NCI-H1048 (cell line): ENCODE measurements at places on chromosomes 5 and 9.

DNA sequence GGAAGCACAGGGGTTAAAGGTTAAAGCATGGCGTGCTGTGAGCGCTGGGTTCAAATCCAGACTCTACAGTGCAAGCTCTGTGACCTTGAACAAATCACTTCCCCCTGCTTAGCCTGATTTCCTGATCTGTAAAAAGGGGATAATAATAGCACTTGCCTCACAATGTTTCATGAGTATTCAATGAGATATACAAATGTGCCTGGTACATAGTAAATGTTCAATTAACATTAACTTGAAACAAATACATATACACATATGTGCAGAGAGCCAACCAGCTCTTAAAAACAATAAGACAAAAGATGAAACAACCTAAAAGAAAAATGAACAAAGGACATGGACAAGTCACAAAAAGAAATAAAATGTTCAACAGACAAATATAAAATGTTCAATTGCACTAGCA is 4.0 kb downstream of the CIZ1 start:
- no peak for DNase-seq

DNA sequence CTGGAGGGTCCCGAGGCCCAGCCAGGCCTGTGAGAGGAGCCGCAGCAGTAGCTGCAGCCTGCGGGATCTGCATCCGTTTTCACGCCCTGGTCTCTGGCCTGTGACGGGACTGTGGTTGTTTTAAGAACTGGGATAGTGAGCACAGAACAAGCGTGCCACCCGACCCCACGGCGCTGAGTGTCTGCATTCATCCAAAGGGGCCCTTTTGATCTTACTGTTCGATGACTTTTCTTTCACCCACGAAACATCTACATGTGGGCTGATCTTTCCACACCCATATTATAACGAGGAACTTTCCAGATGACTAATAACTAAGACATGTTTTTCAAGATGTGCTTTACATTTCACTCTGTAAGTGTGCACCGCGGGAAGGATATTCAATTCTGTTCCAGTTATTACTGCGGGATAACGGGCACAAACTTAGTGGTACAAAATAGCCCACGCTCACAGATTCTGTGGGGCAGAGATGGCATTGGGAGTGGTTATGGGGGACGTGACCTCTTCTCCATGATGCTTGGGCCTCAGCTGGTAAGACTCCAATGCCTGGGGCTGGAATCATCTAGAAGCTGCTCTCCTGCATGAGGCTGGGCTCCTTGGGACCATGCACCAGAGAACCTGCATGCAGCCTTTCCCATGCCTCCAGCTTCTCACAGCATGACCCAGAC is 165.0 kb downstream of the SYK start:
- DNase-seq, result no peak

DNA sequence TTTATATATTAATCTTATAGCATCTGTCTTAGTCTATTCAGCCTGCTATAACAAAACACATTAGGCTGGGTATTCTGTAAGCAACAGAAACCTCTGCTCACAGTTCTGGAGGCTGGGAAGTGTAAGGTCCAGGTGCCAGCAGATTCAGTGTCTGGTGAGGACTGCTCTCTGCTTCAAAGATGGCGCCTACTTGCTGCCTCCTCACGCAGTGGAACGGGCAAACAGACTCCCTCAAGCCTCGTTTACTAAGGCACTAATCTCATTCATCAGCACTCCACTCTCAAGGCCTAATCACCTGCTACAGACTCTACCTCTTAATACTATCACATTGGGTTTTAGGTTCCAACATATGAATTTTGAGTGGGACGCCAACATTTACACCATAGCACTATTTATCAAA is 5.2 kb upstream of the TBC1D2 start:
- DNase-seq, result no peak

- DNase-seq, result no peak
Observed at GRCh38 chr9:96769989-96770388, 7.9 kb downstream of the ZNF510 start.

GRCh38 chr5:139605887-139606286 is 42.3 kb upstream of the CXXC5 start:
- DNase-seq, result no peak

GRCh38 chr5:161023551-161023950 is 171.5 kb upstream of the ATP10B start:
- DNase-seq, result no peak

DNA sequence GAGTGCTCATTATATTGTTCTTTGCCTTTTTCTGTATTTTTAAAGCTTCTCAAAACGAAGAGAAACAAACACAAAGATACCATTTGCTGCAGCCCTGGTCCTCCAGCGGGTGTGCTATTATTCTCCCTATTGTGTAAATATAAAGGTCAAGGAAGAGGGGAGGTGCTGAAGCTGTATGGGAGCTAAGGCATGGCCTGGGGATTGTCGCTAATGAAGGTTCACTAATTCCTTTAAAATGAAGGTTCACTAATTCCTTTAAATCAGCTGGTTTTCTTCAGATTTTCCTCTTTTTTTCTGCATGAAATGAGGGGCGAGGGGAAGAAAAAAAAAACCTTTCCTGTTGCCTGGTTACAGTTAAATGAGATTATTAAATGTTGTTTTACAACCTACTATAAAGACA is 74.5 kb upstream of the MAP1B start:
- DNase-seq, result no peak

- no peak for DNase-seq
Observed at GRCh38 chr9:93187047-93187446, 3.1 kb downstream of the WNK2 start.

DNA sequence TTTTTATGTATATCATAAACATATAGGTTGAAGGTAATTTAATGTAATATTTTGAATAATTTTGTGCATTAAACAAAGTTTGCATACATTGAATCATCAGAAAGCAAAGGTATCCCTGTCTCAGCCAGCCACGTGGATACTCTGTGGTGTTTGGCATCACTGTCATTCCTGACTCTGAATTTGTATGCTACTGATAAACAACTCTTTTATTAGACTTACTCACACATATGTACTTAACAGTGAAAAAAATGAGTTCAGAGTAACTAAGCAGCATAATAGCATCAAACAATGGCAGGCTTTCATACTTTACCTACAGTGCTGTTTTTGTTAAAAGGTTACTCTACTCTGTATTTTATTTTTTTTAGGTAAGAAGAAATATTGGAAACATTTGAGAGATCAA is 171.9 kb downstream of the COMMD10 start:
- no peak for DNase-seq

GRCh38 chr5:34523387-34523726 is 132.8 kb upstream of the RAI14 start:
- DNase-seq, result no peak

- DNase-seq, result no peak
Observed at GRCh38 chr9:90097237-90097636, 492.4 kb downstream of the GADD45G start.

DNA sequence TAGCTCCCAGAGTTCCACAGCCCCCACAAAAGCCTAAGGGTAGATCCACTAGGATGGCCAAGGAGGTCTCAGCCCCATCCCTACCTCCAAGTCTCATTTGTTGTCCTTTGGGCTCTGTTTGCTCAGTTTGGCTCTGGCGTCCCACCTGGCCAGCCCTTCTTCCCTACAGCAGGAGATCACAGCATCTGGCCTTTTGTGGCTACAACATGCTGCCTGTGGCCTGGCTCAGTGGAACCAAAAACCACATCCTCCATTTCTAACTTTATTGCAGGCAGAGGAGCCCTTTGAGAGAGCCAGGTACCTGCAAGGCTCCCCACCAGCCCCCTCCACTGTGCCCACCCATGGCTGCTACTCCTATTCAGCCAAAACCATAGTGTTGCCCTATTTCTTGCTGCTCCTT is 11.4 kb downstream of the JADE2 start:
- no peak for DNase-seq
